NCI-H1930 (cell line): ENCODE measurements at places on chromosomes 6 and 20.

- DNase-seq, result no peak
These were observed 24.8 kb downstream of the BACH2 start for GRCh38 chr6:90271831-90272230.

DNA sequence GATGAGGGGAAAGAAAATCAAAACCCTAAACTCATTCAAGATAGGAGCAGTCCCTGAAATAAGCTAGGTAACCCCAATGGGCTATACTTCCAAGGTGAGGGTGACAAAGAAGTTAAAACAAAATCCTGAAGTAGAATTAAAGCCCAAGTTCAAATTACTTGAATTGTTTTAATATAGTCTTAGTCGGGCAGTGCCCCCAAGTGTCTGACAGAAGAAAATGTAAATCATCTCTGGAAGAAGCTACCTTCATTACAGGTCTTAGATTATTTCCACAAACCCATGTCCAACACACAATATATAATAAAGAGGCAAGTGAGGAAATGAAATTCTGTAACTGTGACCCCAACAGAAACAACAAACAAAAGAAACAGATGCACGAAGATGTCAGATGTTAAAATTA lies 36.8 kb upstream of the L3MBTL3 start:
- DNase-seq, result no peak

DNA sequence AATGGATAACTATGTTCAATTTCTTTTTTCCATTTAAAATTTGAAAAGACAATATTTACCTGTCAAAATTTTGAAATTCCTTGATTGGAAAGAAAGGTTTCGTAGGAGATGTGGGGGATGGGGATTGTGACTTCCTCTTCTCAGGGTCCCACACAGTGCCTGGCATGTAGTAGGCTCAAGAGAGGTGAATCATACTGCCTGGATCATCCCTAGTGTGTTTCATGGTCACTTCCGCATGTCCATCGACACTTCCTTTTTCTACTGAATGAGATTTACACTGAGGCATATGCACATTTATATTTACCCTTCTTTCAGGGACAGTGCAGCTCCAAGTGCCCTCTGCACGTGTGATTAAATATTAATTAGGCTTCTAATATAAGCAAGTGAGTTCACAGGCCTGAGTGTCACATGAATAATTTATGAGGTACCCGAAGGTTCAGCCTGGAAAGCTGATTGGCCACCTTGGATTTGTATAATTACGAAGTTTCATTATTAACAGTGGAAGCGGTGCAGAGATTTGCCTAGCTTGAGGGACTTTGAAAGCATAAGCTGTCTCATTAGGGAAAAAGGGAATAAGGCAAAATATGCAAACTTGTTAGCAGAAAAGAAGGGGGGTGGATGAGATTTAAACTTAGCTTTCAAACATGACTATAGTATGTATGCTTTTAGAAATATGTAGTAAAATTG lies 177.5 kb upstream of the MMS22L start:
- DNase-seq, result no peak

DNA sequence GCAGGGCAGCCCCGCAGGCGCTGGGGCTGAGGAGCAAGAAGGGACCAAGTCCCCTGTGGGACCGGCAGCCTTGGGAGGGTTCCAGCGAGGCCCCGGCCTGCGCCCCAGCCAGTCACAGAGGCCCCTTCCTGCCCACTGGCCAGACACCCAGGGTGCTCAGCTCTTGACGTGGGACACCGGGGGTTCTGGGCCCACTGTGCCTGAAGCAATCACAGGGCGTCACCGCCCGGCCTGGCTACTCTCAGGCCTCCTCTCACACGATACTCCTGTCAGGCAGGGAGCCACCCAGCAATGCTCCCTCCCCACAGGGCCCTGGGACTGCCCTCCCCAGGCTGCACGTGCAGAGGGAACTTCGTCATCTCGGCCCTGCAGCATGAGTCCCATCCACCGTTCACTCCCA lies 14.5 kb downstream of the TAF4 start:
- no peak for DNase-seq

GRCh38 chr6:120945905-120946594 lies 388.2 kb downstream of the TBC1D32 start:
- no peak for DNase-seq

DNA sequence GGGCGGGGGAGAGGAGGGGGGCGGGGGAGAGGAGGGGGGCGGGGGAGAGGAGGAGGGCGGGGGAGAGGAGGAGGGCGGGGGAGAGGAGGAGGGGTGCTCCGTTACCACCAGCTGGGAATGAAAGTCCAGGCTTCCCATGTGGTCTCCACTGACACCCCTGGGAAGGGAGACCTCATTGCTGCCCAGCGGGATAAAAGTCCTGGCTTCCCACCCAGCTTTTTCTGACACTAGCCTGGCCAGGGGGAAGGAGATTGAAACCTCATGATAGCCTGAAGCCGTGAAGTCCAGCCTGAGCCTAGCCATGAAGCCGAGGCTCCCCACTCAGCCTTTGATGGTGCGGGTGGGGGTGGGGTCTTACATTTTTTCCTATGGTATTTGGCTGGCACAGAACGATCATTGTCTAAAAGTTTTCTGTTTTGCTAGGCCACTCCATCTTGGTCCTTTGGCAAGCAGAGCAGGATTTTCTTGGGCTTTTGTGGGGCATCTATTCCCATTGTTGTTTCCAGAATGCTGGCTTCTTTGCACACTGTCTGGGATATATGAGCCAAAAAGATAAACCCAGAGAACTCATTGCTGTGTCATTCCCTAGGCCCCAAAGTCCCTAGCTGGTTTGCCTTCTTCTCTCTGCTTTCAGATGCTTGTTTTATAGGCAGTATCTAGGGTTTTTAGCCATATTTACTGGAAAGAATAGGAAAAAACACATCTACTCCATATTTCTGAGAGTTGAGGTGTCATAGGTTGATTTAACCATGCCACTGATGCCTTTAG lies 67.9 kb upstream of the RNF24 start:
- no peak for DNase-seq

GRCh38 chr20:39800548-39800947 lies 838.4 kb downstream of the DHX35 start:
- DNase-seq, result no peak

- DNase-seq, result no peak
These were observed 214.6 kb upstream of the ECI2 start for GRCh38 chr6:4349931-4350330.

DNA sequence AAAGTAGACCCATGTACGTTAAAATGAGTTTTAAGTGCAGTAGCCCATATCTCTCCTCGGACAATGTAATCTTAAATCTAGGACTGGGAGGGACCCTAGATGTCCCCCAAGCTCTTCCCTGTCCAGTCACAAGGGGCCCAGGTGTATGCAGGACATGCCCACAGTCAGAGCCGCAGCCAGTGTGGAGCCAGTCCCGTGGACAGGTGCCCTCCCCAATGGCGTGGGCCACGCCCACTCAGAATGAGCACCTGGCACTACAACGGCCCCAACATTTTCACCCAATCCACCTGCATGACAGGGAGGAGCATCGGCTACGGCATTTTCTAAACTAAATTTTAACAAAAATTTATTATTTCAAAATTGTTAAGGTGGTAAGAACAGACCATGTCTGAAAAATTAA lies 53.2 kb downstream of the WDR27 start:
- no peak for DNase-seq

DNA sequence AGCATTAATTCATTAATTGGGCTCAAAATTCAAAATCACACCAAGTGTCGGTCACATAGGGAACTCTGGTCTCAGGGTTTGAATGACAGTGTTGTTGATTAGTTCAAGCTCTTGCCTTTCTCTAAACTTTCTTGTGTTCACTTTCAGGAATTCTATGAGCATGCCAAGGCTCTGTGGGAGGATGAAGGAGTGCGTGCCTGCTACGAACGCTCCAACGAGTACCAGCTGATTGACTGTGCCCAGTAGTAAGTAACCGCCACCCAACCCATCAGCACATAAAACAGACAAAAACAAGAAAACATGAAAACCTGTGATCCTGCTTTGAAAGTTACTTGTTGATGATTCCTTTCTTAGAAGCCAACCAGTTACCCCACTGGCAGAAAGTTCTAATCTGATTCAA lies 52.7 kb downstream of the GNAS start:
- no peak for DNase-seq
